AG10803 (cell line): ENCODE measurements at places on chromosomes 4 and X.

DNA sequence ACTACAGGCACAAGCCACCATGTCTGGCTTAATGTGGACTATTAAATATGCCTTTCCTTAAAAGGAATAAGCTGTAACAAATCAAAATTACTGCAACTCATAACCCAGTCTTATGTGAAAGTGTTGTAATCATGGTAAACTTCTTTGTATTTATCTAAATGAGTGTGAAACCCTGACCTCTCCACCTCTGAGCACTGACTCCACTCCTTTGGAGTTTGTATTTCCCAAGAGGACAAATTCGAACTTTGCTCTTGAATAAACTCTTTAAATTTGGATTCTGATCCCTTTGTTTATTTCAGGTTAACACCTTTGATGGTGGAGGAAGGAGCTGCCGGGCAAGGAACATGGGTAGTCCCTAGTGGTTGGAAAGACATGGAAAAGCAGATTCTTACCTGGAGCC lies 48.3 kb upstream of the FAM9A start:
- no peak for DNase-seq

- no peak for DNase-seq
Measured at GRCh38 chr4:4415107-4415805, 28.4 kb downstream of the NSG1 start.

- no peak for DNase-seq
Measured at GRCh38 chr4:168942985-168943384, 67.1 kb downstream of the CBR4 start.

GRCh38 chr4:151991001-151991883 lies 230.4 kb upstream of the GATB start:
- DNase-seq = no peak

GRCh38 chrX:134236626-134237614 lies at the start of gene CCDC160:
Gene CCDC160 (plus strand): TSS chrX:134237182. CDS start chrX:134244801, 7,619 bp downstream.
- DNase-seq = no peak

GRCh38 chrX:103356130-103356798 lies at the start of gene TCEAL9:
Gene TCEAL9 (plus strand): TSS chrX:103356506. CDS start chrX:103357685, 1,179 bp downstream.
- DNase-seq = peak; percentile 68

DNA sequence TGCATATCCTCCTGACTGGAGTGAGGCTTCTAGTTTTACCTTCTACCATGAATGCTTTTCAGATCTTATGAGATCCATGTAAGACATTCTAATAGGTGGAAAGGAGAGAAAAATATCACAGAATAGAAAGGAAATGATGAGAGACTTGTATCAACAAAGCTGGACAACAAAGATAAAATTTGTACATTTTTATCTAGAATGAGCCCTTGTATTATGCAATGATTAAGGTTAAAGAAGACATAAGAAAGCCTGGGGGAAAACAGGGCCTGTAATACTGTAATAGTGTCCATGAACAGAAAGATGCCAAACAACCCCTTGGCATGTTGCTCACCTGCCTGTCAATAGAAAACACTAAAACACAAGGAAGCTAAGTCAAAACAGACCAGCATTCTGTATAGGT lies 44.2 kb upstream of the SCRG1 start:
- no peak for DNase-seq

DNA sequence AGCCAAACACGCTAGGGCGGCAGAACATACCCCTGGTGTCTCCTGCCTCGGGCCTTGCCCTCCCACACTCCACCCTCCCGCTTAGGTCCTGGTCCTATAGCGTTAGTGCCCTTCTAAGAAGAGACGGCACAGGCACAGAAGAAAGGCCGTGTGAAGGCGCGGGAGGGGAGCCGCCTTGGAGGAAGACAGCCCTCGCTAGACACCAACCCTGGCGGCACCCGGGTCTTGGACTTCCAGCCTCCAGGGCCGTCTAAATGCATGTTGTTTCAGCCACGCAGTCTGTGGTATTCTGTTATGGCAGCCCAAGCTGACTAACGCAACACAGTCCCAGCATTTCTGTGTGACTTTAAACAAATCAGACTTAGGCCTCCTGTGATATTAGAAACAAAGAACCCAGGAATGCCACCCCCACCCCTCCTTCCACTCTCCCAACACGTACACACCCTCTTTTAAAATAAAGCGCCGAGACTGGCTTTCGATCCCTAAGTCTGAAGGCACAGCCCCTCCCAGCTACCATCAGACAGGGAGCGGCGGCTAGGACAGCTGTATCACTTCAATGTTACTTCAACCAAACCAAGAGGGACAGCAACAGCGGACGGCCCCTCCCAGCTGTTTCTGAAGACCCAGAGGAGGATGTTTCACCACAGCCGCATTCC lies 128.0 kb downstream of the AFAP1 start:
- DNase-seq = peak; percentile 83

DNA sequence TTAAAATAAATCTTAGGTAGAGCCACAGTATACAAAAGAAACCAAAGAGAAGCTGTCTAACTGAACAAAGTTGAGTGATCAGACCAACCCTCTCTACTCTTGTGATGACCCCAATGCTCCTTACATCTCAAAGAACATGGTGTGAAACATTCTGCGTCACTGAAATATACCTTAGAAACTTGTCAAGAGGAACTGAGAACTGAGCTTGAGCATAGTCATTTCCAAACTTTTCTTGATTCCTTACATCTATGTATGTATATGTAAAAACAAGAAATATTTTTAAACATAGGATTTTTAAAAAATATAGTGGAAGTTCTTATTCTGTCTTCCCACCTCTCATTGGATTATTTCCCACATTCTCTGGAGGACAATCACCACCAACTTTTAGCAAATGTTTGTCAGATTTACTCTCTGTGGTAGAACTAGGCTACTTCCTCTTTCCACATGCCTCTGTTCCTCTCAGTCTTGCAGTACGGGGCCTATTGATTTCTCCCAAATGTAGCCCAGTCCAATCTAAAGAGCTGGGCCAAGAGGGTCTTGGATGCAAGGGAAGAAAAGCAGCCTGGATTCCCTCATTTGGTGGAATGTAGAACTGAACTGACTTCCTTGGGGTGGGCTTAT lies 98.2 kb upstream of the HHIP start:
- no peak for DNase-seq

- no peak for DNase-seq
Measured at GRCh38 chr4:150583287-150584110, 1.5 kb downstream of the MAB21L2 start.

GRCh38 chr4:69750346-69750745 lies 10.1 kb downstream of the SULT1B1 start:
- DNase-seq = peak; percentile 5
